ENCODE measurements at places on chromosomes 13 and 19.

DNA sequence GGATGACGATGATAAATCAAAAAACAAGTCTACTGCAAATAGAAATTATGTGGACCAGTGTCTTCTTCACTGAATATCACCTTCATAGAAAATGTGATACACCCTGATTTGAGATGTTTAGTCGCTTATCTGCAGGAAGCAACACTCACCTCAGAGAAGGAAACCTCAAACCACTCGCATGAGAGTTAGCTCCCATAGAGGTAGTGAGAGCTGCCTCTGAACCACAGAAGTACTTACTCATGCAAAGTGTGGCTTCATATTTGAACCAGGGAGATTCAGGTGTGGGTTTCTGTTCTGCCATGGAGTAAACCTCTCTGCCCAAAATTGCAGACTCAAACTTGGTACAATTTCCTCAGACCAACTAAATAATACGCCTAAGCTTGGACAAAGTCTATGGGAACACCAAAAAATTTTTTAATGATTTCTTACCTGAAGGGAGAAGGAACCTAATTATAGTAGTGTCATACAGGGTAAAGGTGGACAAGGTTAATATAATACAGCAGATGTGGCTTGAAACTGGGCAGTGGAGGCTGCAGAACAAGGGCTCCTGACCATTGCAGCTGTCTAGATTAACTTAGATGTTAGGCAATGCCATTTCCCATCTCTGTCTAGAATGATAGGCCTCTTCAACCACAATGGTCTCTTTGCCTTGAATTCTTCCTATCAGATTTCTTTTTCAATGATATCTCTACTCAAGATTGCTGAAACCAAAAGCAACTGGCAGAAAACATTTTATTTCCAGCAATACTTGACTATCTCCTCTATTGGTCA lies 29.6 kb upstream of the RCBTB2 start:
- no peak for DNase-seq

DNA sequence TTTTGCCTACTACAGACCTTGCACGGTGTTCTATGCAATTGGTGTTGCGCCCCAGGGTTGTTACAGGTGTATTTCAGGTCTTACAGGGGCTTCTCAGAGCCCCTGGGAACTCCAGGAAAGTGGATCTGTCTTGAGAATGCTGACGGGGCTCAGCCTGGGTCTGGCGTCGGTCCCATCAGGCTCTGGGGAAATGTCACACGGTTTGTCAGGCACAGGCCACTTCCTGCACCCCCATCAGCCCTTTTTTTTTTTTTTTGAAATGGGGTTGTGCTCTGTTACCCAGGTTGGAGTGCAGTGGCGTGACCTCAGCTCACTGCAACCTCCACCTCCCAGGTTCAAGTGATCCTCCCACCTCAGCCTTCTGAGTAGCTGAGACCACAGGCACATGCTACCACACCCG lies 13.2 kb downstream of the CLEC4G start:
- no peak for DNase-seq

GRCh38 chr19:14979476-14980255 lies at the start of gene SLC1A6:
Gene SLC1A6, minus strand, starts transcription at chr19:14979864. Its CDS starts 6,954 bp downstream, at chr19:14972910.
- DNase-seq = no peak

- DNase-seq = no peak
Measured at GRCh38 chr19:49880162-49880869, 2.8 kb downstream of the TBC1D17 start.

DNA sequence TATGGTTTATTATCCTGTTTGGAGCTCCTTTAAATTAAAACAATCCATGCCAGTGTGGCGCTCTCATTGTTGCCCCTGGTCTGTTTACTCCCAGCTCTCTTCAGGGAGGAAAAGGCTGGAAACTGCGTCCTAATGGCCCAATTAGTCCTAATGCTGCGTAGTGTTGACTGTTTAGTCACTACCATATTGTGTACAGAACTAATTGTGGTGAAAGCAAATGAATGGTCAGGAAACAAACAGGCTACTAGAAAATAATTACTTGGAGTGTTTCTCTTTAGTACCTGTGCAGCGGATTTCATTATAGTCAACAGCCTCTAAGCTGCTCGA lies 54.5 kb upstream of the MTIF3 start:
- DNase-seq = peak; percentile 6

DNA sequence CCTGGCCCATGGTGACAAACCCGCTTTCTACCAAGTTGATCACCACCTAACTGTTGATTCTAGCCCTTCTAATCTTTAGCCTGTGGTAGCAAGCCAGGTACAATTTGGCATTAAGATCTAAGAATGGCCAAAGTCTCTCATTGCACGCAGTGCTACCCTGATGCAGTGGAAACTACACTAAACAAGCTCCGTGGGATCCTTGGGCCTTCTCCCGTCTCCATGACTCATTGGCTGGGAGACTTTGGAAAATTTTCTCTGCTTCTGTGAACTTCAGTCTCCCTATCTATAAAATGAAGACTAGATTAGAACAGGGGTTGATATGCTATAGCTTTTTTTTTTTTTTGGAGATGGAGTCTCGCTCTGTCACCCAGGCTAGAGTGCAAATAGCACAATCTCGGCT lies 223.0 kb downstream of the TSHZ3 start:
- no peak for DNase-seq

DNA sequence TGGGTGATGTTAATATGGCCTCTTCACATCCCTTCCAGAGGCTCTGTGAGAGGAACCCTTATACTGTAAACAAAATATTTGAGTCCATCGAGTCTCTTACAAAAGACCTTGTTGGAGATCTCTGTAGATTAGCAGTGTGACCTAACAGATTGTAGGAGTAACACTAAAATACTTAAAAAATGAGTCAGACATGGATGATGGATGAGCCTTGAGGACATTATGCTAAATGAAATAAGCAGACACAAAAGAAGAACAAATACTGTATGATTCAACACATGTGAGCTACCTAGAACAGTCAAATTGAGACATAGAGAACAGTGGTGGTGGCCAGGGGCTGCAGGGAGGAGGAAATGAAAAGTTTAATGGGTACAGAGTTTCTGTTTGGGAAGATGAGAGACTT lies 152.2 kb upstream of the UBL3 start:
- DNase-seq = no peak

- no peak for DNase-seq
Measured at GRCh38 chr19:28489776-28490175, 723.2 kb downstream of the UQCRFS1 start.

DNA sequence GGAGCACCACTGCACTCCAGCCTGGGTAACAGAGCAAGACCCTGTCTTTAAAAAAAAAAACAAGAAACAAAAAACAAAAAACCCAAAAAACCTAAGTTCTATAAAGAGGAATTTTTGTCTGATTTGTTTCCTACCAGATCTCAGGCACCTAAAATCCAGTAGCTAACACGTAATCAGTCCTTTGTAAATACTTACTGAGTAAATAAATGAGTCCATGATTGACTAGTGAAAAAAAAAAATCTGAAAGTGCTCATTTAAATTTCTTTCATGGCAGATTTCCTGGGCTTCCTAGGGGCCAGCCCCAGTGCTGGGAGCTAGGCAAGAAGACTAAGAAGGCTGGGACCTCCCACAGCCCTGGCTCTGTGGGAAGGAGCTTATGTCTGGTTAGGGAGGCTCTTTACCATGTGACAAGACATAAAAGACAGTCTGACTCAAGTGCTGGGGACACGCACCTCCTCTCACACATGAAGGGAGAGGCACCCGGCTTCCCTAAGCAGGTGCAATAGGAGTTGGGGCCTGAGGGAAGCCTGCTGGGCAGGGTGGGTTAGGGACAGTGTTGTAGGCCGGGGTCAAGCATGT lies 22.5 kb downstream of the LIG1 start:
- DNase-seq = no peak

- DNase-seq = no peak
Measured at GRCh38 chr13:89796196-89796595, 1551.3 kb upstream of the MIR17HG start.

DNA sequence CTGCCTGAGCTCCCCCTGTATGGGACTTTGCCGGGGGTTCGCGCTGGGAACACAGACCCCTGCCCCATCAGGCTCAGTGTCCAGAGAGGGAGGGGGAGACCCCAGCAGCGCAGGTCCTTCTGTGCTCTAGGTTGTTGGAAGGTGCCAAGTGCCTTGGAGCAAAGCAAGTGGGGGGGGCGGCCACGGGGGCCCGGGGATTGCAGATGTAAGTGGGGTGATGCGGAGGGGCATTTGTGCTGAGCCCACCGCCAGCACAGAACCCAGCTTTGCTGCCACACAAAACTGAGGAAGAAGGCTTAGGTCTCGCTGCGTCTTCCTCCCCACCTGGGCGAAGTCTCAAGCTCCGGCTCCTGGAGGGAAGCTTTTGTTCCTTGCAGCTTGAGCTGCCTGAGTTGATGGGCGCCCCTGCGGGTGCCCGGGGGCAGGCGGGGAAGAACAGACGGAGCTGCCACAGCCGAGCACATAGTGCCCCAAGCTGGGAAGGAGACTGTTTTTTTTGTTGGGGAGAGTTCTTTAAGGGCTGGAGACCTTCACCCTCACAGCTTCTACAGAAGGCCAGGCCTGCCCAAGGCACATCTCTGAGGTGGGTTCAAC lies 1.5 kb upstream of the NTN5 start:
- no peak for DNase-seq

DNA sequence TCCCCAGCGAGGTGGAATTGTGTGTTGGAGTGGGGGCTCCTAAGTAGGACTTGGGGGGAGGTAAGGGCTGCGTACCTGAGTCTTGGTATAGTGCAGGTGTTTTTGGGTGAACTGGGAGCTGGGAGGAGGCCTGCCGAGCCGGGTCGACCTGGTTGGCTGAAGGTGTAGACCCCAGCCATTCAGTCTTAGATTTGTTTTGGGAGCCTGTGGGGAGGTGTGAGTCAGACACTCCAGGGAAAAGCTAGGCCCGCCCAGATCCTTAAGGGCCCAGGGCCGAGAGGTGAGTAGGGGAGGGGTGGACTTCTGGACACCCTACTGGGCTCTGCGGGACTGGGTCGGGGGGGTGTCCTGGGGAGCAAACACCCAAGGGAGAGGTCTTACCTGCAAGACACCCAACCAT lies 935 bp downstream of the CRB3 start:
- DNase-seq = no peak

GRCh38 chr19:38245826-38246498 lies 10.2 kb downstream of the PPP1R14A start:
- no peak for DNase-seq

- no peak for DNase-seq
Measured at GRCh38 chr19:1999856-2000515, 15.5 kb downstream of the BTBD2 start.

DNA sequence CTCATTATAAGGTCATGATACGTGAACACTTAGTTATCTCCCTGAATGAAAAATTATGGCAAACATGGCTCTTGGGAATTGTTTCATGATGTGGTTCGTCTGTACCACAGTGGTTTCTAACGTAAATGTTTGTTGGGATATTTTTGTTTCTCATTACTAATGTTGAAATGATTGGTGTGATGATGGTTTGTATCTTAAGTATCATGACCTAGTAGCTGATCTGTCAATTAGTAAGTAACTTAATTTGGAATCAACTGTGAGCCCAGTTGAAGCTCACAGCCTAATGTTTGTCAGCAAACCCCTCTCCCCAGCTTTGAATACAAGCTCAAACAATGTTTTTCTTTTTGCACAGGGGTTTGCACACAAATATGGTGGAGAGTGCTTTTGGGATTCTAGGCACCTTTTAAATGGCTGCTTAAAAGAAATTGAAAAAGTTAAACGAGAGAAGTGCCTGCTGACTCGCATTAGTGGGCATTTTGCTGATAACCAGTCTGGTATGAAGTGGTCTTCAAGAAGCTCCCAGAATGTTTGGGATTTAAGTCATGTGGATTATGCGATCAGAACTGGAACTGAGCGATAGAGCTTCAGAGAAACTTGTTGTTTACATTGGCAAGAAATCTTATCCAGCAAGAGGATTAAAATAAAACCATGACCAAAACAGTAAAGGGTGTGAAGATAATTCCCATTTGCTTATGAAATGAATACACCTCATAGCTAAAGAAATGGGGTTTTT lies 68.2 kb downstream of the LMO7 start:
- no peak for DNase-seq

GRCh38 chr13:80010286-80010831 lies 330.6 kb downstream of the SPRY2 start:
- peak; percentile 4 for DNase-seq

DNA sequence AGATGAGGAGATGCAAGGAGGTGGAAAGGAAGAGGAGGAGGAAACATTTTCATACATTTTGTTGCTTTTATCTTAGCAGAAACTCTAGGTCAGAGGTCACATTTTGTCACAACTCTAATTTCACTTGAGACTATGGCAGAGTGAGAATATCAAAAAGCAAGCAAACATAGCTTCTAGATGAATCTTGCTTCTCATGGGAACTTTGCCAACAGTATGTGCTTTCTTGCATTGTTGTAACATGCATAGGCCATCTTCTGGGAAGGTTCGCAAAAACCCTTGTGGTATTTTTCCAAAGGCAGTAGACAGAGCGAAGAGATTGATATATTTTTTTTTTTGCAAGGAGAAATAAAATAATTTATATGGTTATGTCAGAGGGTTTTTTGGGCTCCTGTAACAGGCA lies 291.3 kb downstream of the MTUS2 start:
- no peak for DNase-seq

DNA sequence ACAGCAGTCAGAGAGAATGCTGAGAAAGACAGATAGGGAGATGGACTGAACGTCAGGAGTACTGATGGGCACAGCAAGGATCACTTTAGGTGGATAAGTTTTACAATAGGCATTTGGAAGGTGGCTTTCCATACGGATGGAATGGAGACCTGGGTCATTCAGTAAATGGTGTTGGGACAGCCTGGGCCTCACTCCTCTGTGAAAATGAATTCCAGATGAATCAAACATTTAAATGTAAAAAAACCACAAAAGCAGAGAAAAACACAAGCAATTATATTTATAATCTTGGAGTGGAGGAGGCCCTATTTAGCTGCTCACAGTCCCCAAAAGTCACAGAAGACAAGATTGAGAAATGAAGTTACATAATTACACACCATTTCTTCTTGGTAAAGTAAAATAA lies 4.7 kb downstream of the IL17D start:
- no peak for DNase-seq

- DNase-seq = no peak
Measured at GRCh38 chr13:66377569-66377968, 852.6 kb downstream of the PCDH9 start.

DNA sequence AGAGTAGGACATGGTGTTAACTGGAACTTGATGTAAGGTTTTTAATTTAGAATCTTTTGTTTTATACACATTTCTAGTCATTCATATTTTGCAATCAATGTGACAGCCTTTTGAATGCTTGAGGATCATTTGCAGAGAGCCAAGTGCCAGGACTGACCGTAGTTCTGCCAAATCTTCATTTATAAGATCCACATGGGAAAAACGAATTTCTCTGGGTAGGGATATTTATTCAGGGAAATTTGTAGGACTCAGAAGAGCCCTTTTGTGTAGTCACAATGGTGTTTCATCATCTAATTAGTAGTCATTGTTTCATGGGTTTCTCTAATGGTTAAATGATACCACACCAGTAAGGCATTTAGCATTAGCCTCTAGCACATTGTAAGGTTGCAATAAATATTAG lies 161.1 kb downstream of the LMO7 start:
- DNase-seq = no peak

GRCh38 chr13:77774181-77774580 lies 76.7 kb downstream of the SLAIN1 start:
- no peak for DNase-seq

GRCh38 chr13:103140001-103140671 lies 73.9 kb upstream of the SLC10A2 start:
- no peak for DNase-seq

GRCh38 chr13:111099290-111099689 lies 15.8 kb upstream of the ARHGEF7 start:
- DNase-seq = no peak

All from NCI-H2029 treated with DMSO at 0.1 percent for 48 hours (cell line).